Activated CD4-positive, alpha-beta T cell treated with anti-CD3 and anti-CD28 coated beads, Interleukin-2, Interleukin-4, amounts not matched to agents 100 ng/mL and 50 ng/mL, durations not matched to agents 16 hours and 8 hours (primary cell): ENCODE measurements at places on chromosomes 7 and 10.

GRCh38 chr7:1380821-1381580 is 78.3 kb downstream of the MICALL2 start:
- DNase-seq = no peak

DNA sequence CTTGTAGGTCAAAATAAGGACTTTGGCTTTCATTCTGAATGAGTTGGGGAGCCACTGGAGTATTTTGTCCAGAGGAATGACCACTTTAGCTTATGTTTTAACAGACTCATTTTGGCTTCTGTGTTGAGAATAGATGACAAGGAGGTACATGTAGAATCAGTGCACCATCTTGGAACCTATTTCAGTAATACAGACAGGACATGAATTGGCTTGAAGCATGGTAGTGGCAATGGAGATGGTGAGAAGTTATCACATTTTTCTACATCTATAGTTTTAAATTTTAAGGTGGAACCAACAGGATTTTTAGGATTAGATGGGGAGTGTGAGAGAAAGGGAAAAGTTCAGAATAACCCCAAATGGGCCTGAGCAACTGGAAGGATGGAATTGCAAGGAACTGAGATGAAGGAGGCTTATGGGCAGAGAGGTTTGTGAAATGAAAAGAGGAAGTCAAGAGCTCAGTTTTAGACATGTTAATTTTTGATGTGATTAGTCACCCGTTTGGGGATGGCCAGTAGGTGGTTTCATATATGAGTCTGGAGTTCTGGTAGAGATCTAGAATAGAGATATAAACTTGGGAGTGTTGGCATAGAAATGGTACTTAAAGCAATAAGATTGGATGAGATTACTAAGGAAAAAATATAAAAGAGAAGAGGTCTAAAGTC is 89.2 kb upstream of the JAZF1 start:
- no peak for DNase-seq

DNA sequence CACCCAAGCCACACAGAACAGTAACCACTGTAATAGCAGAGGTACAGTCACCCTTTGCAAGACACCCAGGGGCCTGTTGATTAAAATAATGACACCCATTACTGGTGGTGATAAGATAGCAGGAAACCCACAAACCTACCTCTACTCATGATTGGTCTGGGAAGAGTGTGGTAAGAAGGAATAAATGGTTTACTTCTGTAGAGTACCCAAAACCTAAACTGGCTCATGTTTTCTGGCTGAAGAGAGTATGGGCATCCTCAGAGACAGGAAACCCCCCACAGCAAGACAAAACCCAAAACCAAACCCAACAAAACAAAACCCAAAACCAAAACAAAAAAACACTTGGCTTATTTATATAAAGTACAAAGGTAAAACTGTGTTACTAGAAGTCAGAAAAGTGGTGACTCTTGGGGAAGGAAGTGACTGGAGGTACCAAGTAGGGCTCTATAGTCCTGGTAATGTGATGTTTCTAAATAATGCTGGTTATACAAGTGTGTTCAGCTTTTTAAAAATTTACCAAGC is 15.5 kb upstream of the DNAJB12 start:
- peak; percentile 68 for DNase-seq

GRCh38 chr7:143490717-143491306 is 13.1 kb downstream of the TAS2R41 start:
- DNase-seq = no peak

GRCh38 chr7:36659172-36659516 is 65.2 kb downstream of the AOAH start:
- DNase-seq = no peak

DNA sequence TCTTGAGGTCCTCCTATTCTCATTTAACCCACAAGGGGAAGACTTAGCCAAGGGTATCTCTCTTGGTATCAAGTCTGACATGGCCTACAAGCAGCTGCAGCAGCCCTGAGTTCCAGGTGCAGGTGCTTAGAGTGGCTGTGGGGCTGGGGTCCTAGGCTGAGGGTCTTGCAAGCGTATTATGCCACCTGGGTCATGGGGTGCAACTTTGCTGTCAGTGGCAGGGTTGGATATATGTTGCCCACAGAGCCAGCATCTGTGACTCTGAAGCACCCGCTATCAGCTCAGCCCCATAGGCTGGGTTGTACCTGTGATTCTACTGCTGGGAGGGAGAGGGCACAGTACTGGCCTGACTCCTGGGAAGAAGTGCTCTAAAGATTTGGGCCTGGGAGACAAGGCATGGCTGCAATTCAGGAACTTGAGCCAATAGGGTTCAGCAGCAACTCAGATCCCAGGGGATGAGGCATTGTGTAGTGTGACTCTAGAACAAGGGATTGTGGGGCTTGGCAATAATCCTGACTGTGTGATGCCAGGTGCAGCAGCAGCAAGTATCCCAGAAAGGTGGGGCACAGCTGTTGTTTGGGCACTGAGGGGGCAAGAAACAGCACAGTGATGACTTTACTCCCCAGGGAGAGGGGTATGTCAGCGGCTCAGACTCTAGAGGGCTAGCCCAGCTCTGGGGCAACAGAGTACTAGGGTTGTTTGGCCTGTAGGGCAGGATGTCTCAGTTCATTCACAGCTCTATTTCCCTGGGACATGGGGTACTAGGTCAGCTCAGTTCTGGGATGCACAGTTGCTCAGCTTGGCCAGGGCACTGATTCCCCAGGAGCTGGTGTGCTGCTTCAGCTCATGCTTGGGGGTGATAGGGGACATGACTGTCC is 41.4 kb downstream of the NEURL1 start:
- DNase-seq = no peak

DNA sequence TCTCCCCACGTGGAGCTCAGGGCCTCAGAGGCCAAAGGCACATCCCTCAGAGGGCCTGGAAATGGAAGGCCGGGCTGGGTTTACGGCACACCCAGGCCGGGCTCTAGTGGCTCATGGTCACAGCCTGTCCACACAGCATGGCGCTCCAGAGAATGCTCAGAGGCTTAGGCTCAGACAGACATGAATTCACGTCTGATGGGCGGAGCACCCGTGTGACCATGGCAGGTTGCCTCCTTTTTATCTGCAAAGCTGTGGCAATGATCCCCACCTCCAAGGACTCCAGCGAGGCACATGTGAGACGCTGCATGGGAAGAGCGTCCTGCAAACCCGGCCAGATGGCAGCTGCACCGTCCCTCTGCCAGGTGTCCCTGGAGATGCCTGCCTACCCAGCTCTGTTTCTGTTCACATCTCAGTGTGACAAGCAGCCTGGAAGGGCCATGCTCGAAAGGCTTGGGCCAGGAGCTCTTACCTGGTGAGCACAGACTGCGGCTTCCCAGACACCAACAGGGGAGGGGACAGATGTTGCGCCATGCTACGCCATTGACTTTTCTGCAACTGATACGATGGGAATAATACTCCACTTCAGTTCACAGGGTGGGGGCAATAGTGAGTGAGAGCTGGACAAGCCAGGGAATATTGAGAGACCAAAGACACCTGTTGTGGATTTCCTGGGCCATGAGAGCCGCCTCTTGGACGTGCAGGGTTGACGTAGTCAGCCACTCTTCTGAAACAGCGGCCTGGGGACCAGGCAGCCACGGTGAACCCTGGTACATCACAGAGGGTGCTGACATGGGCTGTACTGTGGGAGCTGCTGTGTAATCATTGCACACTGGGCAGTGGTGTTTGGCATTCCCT is 34.4 kb upstream of the FAM20C start:
- DNase-seq = no peak
